Stimulated activated CD8-positive, alpha-beta memory T cell treated with anti-CD3 and anti-CD28 coated beads, Interleukin-7, amount 100 ng/mL, for 1 hour (primary cell): ENCODE measurements at places on chromosomes 12 and 14.
A peak's percentile ranks its signal among the peaks of the same experiment; 100 is the strongest.

GRCh38 chr12:13772264-13772663 is 209.1 kb downstream of the GRIN2B start:
- DNase-seq = no peak

DNA sequence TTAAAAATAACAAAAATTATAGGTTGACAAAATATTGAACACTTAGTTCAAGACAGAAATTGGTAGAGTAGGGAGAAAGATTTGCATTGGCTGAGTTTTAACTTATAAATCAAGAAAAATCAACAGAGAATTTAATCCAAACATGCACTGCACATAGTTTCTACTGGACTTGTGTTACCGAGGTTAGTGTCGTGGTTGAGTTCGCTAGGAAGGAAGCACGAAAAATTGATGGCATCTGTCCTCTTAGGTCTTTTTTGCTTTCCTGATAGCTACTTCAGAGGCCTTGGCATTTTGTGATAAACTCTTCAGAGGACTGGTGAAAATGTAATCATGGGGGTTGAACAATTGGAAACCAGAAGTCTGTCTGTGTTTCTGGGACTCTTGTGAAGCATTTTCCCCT is 392.9 kb downstream of the NUAK1 start:
- DNase-seq = no peak

DNA sequence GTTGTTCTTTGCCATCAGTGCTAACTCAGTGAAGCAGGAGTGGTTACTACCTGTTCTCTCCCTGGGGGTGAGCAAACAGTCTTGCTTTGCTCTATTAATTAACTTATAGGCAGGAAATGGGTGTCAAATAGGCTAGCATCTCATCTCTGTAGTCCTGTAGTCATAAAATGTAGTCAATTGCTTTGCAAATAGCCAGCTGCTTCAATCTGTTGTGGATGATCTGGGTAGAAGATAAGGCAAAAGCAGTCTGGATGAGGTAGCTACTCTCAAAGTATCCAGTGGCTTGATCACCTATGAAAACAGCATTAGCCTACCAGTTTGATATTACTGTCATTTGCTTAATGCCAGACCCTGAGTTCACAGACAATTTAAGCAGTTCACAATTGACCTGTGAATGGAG is 369.0 kb upstream of the TMTC1 start:
- no peak for DNase-seq

- DNase-seq = no peak
Measured at GRCh38 chr12:89733579-89734201, 25.1 kb upstream of the ATP2B1 start.

- no peak for DNase-seq
Measured at GRCh38 chr14:36174767-36175424, 1.6 kb downstream of the PTCSC3 start.

DNA sequence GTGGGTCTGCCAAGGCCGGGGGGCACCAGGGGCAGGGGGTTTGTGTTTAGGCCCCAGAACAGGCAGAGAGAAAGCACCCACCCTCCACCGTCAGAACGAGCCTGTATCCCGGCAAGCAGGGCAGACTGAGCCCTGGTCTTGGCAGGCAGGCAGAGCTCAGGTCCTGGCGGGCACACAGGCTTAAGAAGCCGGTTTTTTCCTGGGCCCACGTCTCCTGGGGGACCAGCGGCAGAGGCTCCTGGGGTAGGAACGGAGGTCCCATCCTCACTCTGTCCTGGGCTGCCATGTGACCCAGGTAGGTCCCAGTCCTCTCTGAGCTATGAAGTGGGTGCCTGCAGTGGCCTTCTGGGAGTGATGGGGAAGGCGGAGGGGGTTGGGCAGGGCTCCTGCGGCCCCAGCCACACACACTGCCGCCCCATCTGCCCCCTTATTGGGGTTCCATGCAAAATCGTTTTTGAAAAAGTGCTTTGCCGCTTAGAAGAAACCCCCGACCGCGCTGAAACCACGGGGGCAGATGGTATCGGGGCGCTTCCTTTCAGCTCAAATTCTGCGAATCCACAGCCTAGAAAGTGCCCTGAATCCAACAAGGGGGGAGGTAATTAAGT is 24.2 kb downstream of the SH2B3 start:
- peak; percentile 60 for DNase-seq

- DNase-seq = no peak
Measured at GRCh38 chr12:121468499-121468801, 68.5 kb downstream of the RNF34 start.

DNA sequence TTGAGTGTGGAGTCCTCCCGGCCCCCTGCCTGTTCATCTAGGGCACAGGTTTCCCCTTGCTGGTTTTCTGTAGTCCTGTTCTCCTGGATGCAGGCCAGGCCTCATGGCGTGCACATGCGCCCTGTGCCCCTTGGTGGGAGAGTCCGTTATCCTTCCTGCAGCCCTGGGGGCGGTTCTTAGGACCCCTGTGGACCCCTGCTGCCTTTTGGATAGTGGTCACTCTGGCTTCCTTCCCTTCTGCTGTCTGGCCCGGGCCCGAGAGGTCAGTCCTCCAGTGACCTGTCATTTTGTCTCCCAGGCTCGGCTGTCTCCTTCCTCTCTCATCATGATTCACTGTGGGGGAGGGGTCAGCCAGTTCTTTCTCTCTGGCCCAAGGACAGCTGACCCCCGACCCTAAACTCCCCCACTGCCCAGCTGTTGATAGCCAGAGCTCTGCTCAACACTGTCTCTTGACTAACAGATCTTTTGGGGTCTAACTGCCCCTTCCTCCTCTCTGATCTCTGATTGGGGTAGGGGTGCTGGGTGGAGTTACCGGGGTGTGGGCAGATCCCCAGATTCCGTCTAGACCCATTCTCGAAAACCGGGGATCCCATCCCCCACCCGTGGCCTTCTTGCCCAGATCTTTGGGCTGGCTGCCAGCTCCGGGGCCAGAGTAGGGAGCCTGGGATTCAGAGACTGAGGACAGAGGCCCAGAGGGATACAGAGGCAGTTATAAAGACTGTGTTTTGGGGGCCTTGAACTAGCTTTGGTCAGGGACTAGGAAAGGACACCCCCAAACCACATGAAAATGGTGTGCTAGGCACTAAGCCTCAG is 7.0 kb downstream of the CCND2 start:
- DNase-seq = no peak

GRCh38 chr12:103824845-103825244 is 16.2 kb downstream of the NT5DC3 start:
- DNase-seq = no peak

DNA sequence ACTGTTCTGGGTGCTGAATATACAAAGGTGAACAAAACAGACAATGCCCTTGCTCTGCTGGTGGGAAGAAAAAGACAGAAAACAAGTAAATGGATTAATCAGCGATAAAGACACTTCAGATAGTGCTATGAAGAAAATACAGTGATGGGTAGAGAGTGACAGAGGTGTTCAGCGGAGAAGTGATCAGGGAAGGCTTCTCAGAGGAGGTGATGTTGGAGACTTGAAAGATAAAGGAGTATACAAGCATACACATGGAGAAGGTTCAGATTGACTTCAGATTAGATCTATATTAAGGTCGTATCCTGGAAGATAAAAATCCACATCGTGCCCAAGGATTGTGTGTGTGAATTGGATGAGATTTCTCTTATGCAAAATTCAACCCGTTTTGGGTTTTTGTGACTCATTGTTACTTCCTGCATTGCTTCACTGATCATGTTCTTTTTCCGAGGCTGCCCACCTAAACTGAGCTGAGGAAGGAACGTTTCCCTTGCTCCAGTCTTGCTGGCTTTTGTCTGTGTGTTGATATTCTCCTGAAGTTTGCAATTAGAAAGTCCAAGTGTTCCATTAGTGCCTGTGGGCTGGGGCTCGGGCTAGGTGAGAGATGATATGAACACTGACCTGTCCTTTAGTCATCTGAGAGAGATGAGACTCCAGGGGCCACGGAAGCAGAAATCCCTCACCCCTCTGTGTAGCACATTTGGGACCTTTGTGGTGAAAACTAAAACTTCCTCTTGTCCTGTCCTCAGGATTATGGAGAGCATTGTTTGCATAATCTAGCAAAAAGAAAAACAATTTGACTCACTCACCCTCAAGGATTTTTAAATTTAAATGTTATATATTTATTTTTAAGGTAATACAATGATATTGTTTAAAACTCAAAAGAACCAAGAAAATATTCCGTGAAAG is 27.6 kb downstream of the PLXNC1 start:
- no peak for DNase-seq
